ENCODE measurements at places on chromosomes 5 and 9. TPM values are rescaled to one million over a fixed set of nuclear protein-coding genes. Genes with fewer than 3 reads are reported as not detected.

The FBXL7 gene
- 22.0 TPM for polyA plus RNA-seq

The SPATA24 gene
- polyA plus RNA-seq = 6.9 TPM

The INSL6 gene
- polyA plus RNA-seq = 0.25 TPM

The LHX6 gene
- polyA plus RNA-seq = 6.3 TPM

The ARHGEF37 gene
- polyA plus RNA-seq = 4.1 TPM

The EPB41L4B gene
- polyA plus RNA-seq = 6.2 TPM

The GPR151 gene
- not detected for polyA plus RNA-seq

The MAP1B gene
- polyA plus RNA-seq = 25.3 TPM

- peak; percentile 52 for DNase-seq
Measured at GRCh38 chr9:137319011-137319738, 17.1 kb upstream of the NRARP start.

GRCh38 chr5:109034306-109034705, 286.6 kb downstream of the FER start:
- no peak for DNase-seq

DNA sequence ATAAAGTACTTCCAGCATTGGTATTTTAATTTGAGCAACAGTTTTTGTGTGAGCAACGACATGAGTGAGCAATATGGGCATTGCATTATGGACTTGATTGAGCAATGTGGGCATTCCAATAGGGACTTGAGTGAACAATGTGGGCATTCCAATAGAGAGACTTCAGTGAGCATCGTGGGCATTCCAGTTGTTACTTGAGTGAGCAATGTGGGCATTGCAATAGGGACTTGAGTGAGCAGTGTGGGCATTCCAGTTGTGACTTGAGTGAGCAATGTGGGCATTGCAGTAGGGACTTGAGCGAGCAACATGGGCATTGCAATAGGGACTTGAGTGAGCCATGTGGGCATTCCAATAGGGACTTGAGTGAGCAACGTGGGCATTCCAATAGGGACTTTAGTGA, 52.2 kb downstream of the ZCCHC7 start:
- no peak for DNase-seq

GRCh38 chr9:127136880-127137639, 14.6 kb upstream of the ANGPTL2 start:
- peak; percentile 4 for DNase-seq

GRCh38 chr5:10627160-10627701, 63.4 kb downstream of the ANKRD33B start:
- no peak for DNase-seq

DNA sequence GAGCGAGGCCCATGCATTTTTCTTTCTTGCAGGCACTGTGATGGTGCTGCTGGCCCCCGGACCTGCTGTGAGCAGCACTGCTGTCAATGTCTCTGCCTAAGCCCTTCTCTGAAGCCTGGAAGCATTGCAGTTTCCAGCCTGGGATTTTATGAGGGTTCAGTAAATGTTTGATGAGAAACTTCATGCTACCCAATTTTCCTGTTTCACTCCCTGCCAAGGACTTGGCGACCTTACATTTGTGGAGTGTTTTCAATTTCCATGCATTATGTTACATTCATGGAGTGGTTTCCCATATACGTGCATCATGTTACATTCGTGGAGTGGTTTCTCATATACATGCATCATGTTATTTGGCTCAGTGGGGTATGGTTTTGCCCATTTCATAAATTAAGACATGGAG, 90.7 kb upstream of the PTCH1 start:
- DNase-seq = no peak

GRCh38 chr9:93205896-93206575, 22.1 kb downstream of the WNK2 start:
- DNase-seq = no peak

GRCh38 chr9:125852386-125852785, 105.2 kb downstream of the PBX3 start:
- DNase-seq = no peak

GRCh38 chr9:12413986-12414385, 279.2 kb upstream of the TYRP1 start:
- no peak for DNase-seq

DNA sequence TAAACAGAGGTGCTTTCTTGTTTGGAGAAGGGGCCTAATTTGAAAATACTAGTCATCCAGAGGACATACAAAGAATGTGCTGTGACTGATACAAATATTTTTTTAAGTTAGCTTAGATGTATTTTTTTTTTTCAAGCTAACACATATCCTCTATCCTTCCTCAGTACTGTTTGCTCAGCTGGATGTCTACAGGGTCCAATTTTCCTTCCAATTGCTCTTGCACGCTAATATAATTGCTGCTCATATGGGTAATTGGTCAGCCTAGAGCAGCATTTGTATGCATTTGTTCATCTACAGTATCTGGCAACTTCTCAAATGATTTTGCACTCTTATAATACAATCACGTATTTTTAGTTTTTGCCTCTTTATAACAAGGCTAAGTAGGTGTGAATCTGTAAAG, 84.7 kb downstream of the ZDHHC21 start:
- peak; percentile 22 for DNase-seq

DNA sequence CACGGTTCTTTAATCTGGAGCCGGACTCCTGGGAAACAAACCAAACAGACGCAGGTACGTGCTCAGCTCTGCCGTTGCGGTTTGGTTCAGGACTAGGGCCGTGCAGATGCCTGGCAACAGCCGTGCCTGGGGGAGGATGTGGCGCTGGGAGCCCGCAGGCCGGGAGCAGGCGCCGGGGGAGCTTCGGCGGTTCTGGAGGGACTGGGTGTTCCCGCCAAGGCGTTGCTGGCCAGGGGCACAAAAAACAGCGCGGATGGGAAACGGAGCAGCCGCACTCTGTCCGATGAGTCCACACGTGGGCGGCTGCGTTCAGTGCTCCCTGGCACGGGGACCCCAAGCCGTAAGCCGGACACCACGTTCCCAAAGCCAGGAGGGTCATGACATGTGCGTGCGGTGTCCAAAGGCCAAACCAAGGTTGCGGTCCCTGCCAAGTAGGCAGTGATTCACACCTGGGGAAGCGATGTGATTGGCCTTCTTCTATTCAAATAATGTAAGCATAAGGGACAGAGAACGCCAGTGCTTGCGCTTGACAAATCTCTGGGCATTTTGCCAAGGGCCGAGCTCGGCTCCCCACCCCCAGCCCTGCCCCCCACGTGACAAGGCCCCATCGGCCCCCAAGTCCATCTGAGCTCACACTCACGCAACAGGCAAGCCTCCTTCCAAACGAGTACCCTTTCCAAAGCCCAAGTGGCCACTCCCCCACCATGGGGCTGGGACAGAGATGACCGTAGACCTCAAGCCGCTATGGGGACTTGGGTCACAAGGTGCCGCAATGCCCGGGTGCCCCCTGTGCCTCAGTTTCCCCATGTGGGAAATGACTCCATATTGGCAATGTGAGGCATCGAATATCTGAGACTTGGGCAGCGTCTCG, 49.7 kb upstream of the NKD2 start:
- peak; percentile 54 for DNase-seq

GRCh38 chr5:105789246-105789645, 1881.5 kb downstream of the EFNA5 start:
- DNase-seq = no peak

DNA sequence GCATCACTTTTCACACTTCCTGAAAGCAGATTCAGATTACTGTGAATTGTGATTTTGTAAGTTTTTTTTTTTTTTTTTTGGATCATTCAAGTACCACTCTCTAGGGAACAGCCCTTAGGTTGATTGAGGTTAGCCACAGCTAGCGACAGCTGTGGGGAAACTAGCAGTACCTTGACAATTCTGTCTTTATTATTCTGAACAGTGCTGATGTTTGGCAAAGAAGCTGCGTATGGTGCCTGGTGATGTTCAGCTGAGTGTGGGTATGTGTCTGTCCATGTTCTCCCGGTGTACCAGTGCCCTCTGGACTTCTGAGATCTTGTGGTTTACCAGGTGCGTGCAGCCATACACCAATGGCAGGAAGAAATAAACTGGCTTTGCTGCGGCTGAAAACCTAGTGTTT, 117.3 kb upstream of the PLPPR1 start:
- no peak for DNase-seq

DNA sequence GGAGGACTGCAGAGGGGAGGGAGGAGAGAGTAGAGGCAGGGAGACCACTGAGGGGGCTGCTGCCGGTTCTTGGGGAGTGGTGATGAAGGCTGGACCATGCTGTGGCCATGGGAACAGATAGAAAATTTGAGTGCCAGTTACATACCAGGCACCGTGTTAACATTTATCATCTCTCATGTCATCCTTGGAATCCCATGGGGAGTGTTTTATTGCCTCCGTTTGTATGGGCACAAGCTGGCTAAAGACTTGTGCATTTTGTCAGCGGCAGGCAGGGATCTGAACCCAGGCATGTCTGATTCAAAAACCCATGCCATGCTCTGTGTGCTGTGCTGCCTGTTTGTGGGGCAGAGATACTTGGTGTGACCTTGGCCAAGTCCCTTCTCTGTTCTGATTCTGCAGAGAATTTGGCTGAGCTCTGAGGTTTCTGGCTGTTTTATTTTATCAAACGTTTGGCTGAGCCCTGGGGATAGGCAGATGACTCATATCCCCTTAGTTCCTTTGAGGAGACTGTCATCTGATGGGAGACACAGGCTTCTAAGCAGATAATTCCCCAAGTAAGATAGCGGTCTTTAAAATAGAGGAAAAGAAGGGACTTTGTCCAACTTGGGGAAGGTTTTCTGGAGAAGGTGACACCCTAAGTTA, 22.2 kb downstream of the COL27A1 start:
- peak; percentile 46 for DNase-seq

DNA sequence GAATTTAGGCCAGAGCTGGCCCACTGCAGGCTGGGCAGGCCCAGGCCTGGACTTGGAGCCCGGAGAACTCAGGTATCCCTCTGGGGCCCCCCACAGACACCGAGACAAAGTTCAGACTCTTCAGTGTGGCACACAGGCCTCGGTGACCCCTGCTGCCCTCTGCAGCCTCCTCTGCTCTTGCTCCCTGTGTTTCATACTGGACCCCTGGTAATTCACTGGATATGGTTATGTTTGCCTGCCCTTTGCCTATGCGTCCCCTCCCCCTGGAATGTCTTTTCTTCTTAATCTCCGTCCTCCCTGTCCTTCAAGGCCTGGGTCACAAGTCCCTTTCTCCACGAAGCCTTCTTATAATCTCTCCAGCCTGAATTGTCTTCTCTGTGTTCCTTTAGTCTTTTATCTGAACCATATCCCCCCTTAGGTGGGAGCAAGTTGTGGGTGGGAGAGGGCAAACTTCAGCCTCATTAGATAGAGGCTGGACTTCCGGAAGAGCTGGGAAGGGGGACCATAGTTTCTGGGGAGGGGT, 30.1 kb downstream of the GSN start:
- no peak for DNase-seq

DNA sequence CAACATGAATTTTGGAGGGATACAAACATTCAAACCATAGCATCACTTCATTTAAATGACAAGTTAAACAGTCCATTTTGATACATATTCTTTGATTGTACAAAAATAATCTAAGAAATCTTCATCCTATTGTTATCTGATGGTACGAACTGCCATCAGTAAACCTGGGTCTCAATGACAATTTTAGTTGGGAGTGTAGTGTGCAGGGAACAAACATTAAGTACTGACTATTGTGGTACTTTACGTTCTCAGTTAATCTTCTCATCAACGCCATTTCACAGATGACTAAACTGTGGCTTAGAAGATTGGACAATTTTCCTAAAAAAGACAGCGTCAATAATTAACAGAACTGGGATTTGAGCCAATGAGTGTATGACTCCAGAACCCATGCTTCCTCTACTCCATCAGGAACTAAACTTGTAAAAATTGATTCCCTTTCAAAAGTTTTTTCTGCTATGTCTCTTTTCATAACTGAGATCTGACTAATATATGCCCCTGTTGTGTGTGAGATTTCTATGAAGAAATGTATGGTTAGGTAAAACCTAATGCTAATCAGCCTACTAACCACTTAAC, 21.1 kb downstream of the TNPO1 start:
- DNase-seq = no peak

DNA sequence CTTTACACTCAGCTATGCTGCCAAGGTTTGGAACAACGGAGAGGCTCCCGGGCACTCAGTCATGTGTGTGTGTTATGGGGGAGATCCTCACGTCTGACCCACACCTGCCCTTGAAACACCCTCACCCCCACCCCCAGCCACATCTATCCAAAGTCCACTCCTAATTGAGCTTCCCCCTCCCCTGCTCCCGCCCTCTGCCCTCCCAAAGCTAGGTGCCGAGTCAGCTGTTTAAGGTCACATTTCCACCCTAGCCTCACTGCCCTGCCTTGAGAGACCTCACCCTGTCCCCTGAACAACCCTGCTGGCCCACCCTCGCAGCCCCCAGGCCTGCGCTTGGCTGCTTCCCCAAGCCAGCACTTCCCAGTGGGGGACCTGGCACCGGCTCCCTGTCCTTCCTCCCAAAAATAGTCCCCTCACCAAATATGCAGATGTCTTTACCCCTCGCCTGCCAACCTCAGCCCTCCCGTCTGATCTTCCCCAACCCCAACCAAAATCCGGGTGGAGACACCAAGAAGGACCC, 36.0 kb downstream of the GLDC start:
- no peak for DNase-seq

DNA sequence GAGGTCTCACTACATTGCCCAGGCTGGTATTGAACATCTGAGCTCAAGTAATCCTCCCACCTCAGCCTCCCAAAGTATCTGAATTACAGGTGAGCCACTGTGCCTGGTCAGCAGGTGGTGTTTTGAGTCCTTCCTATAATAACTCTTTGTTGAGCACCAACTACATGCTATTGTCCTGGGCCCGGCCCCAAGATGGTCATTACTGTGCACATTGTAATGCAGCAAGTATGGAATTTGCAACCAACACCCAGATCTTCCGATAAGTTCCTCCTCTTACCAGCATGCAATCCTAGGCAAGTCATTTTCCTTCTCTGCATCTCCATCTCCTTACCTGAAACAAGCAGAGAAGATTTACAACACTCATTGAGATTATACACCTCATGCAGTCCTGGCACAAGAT, 510.3 kb upstream of the KLF4 start:
- no peak for DNase-seq

DNA sequence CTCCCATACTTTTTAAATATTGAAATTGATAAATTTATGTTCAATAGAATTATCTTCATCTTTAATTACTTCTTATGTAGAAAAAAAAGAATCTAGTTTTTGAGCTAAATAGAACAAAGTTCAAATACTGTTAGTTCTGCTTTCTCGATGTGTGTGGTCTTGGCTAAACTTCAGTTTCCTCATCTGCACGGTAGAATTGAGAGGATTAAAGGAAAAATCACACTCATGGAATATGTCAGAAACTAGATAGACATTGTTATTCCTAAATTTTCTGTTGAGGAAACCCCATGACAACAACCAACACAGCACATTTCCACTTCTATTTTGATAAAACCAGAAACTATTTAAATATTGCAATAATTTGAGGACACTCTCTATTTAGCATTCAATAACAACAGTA, 100.3 kb downstream of the MUSK start:
- peak; percentile 67 for DNase-seq

DNA sequence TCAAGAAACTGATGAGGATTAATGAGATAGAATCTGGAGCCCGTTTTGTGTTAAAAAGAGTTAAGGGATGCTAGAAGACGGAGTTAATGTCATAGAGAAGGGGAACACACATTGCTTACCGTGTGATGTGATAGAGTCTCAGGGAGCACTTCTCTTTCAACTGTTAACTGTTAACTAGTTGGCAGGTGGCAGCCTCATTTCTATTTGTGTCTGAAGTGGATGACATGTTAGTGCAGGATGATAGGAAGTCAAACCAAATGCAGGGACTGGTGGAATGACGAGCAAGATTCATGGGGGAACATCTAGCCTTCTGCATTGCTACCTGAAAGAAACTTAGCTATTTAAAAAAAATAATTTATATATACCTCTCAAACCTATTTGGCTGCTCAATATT, 222.7 kb downstream of the MAST4 start:
- DNase-seq = no peak

GRCh38 chr5:67494186-67494855, 297.7 kb upstream of the CD180 start:
- peak; percentile 63 for DNase-seq
